ENCODE measurements at places on chromosomes 3 and 15. TPM values are rescaled to one million over a fixed set of nuclear protein-coding genes. Genes with fewer than 3 reads are reported as not detected.
A peak's percentile ranks its signal among the peaks of the same experiment; 100 is the strongest.

- no peak for DNase-seq
These were observed 511.0 kb downstream of the GRM7 start for GRCh38 chr3:7371693-7372572.

- peak; percentile 84 for DNase-seq
These were observed 35.1 kb downstream of the CMTM6 start for GRCh38 chr3:32467333-32468070.

GRCh38 chr15:63998489-63998888, 47.8 kb downstream of the DAPK2 start:
- DNase-seq: no peak

DPPA2 gene
- total RNA-seq: not detected

GRCh38 chr15:69749797-69750196, 297.2 kb downstream of the RPLP1 start:
- no peak for DNase-seq

MEX3B gene
- 3.6 TPM for total RNA-seq

DNA sequence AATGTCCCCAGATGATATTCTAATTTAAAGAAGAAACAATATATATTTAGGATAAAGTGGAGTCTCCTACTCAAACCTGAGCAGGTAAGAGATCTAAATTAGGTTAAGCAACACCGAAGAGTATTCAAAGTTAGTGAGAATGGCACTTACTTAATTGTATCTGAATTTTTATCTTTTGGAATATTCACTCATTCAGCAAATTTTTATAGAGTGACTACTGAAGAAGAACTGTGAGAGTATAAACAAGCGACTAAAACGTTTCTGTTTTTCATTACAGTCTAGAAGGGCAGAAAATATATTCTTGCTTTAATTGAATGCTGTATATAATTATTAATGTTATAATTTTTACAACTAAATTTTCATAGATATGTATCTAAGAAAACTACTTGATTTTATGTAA, 567.7 kb upstream of the TBL1XR1 start:
- no peak for DNase-seq

MEGF11 gene
- total RNA-seq: not detected

SEMA5B gene
- 4.2 TPM for total RNA-seq

TMEM266 gene
- 0.10 TPM for total RNA-seq

DNA sequence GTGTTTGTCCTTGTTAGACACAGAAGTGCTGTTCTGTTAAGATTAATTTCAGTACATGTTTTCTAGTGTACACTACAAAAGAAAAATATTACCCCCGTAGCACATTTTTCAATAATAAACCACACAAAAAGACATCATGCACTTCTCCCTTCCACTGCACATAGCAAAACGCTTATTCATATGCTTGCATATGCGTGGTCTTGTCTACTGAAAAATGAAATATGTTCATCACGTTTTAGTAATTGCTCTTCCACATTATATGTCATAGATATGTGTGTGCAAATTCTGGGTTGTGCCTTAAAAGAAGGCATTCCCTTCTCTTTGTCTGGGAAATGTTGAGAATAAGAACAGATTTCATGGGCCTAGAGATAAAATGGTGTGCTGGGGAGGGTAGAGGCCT, 353.9 kb downstream of the NSUN3 start:
- no peak for DNase-seq

DNA sequence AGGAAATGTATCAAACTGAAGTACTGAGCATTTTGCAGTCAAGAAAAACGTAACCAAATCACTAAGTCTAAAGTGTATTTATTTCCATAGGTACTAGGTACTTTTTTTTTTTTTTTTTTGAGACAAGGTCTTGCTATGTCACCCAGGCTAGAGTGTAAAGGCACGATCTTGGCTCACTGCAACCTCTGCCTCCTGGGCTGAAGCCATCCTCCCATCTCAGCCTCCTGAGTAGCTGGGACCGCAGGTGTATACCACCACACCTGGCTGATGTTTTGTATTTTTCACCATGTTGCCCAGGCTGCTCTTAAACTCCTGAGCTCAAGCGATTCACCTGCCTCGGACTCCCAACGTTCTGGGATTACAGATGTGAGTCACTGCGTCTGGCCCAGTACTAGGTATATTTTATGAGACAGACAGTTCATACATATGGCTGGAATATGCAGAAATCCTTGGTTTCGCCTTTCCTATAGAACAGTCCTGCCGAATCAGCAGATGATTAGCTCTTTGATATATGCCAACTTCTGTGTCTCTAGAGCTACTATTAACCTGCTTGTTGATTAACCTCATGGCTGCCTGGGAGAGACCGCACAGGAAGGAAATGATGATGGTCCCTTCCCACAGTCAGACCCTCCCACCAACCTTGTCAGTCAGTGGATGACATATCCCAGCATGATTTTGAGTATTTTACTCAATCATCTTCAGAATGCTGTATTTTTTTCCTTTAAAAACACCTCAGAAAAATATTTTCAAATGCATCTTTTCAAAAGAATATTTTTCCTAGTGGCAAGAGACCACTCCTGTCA, 32.3 kb downstream of the TMOD3 start:
- DNase-seq: no peak

All from left ventricle myocardium superior (tissue), 1 donor.